ENCODE measurements at places on chromosomes 2 and 18.
A peak's percentile ranks its signal among the peaks of the same experiment; 100 is the strongest.

GRCh38 chr18:39942702-39943101, 2012.3 kb upstream of the PIK3C3 start:
- no peak for DNase-seq

GRCh38 chr2:223949241-223949840, 4.2 kb upstream of the WDFY1 start:
- DNase-seq, result no peak

DNA sequence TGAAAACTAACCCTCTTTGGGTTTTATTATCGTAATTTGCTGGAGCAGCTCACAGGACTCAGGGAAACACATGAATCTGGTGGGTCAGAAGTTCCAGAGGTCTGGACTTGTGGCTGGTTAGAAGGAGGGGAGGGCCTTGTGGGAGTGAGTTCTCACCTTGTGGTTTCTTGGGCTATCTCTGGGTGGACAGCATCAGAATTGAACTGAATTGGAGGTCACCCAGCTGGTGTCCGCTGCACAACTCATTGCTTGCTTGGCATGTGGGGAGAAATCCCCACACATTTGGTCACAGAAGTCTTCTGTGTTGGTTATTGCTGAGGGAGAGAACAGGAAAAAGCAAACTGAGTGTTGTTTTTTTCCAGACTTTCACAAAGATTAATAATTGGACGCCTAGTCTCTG, 27.5 kb downstream of the ZNF892 start:
- no peak for DNase-seq

- peak; percentile 95 for DNase-seq
Observed at GRCh38 chr2:28716265-28716865, 35.3 kb upstream of the PPP1CB start.

DNA sequence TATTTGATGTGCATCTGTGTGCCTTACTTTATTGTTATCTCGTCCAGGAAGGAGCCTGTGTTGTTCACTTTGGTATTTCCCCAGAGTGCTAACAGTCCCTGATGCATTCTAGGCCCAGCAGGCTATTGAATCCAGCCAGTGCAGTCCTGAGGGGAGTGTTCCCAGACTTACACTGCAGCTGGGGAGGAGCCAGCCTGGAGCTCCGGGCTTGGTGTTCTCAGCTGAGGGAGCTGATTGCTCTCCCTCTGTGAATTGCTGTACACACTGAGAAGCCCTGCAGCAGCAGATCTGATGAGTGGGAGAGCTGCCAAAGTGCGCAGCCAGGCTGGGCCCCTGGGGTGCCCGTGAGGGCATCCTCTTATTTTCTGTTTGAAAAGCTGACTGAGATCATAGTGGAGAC, 159.2 kb downstream of the GALNT3 start:
- no peak for DNase-seq

GRCh38 chr2:207279520-207279919, 113.8 kb upstream of the KLF7 start:
- no peak for DNase-seq

GRCh38 chr2:199136242-199136641, 321.5 kb downstream of the SATB2 start:
- DNase-seq, result no peak

DNA sequence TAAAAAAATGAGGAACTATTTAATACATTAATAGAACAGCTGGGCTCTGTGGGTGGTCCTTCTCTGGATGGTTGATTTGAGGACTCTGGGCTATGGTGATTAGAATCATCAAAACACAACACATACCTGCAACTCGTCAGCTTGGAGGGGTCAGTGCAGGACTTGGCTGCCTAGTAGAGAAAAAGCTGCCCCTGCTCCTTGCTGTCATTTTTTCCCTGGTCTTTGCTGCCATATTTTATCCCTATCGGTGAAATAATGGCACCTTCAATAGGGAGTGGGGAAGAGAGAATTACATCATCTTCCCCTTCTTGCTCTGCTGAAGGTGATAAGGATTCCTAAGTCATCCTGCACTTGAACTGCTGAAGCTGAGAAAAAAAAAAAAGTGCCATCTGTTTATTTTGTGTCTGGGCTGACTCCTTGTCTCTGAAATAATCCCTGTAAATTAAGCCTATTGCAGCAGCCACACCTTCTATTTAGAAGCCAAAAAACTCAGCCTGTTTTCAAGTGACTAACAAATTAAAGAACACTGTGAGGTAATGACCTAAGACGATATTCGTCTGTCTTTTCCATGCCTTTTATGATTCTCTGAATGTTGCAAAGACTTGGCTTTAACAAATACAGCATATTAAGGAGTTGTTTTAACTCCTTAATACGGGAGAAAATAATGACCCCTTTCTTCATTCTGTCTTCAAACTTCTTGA, 89.3 kb downstream of the ACVR1 start:
- DNase-seq, result no peak

GRCh38 chr2:220847589-220847988, 724.5 kb downstream of the EPHA4 start:
- no peak for DNase-seq

- DNase-seq, result no peak
Observed at GRCh38 chr2:234487356-234487755, 9.5 kb downstream of the ARL4C start.

- DNase-seq, result no peak
Observed at GRCh38 chr18:78526275-78526674, 453.3 kb upstream of the SALL3 start.

DNA sequence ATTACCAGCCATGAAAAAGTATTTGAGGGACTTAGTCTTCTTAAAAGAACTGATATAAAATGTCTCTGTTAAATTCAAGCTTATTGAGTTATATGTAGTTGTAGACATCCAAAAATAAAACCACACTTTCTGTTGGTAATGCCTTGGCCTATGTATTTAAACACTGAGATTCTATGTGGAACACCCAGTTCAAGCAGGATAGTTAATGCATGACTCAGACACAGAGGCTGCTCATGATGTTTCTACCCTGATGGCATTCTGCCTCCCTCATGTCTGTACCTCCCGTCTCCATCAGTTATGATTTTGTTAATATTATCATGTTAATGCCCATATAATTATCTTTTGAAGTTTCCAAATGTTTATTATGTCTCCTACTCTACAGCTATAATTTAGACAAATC, 164.5 kb downstream of the XIRP2 start:
- DNase-seq, result peak; percentile 30

DNA sequence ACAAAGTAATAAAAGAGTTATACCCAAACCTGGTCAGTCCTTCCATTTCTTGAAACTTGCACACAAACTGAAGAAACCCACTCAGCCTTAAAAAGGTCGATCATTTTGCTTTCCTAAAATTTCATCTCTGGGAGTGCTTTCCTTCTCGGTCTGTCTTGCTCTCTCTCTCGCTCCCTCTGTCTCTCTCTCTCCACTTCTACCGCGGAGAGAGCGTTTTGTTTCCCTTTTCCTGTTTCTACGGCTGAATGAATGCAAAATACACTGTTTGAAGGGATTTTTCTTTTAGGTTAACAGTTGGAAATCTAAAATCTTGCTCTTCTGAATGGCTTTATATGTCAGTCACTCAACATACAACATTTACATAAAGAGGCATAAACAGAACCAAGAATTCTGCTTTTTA, 424.2 kb downstream of the TGIF1 start:
- DNase-seq, result no peak

DNA sequence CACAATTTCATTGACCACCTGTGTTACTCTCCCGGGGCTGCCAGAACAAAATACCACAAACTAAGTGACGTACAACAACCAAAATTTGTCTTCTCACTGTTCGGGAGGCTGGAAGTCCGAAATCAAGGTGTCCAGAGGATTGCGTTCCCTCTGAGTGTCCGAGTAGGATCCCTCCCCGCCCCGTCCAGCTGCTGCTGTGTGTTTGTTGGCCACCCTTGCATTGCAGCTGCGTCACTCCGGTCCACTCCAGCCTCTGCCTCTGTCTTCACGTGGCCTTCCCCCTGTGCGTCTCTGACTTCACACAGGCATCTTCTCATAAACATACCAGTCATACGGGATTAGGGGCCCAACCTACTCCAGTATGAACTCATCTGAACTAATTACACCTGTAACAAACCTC, 251.8 kb upstream of the SMIM21 start:
- no peak for DNase-seq

DNA sequence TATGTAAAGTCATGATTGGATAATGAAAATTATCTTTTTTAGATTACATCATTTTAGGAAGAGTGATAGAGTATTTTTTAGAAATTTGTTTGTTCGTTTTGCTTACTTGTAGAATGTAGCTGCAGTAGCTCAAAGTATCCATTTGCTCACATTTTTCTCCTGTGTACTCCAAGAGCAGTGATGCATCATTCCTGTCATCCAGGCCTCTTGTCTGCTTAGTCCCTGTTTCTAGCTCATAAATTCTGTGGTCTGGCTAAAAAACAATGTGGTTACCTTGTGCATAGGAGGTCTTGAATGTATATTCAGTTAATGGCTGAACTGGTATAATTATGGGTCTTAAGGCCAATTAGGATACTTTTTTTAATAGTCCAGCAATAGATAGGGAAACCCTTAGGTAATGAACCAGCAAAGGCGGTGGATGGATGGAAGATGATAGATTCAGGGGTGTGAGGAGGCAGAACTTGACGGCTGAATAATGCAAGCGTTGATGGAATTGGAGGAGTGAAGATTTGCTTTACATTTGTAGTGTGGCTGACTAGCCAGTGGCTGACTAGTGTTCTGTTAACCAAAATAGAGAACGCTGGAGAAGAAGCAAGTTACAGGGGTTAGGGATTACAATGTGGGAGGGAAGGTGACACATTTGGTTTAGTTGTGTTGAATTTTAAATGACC, 145.0 kb downstream of the ZNF407 start:
- no peak for DNase-seq

GRCh38 chr2:105087273-105087672, 49.4 kb downstream of the MRPS9 start:
- no peak for DNase-seq

- DNase-seq, result peak; percentile 78
Observed at GRCh38 chr2:158753641-158754611, 41.2 kb upstream of the DAPL1 start.

- no peak for DNase-seq
Observed at GRCh38 chr2:114699423-114699944, 257.0 kb downstream of the DPP10 start.

GRCh38 chr2:168466190-168466737, 10.2 kb downstream of the CERS6 start:
- no peak for DNase-seq

Data from trophoblast cell (in vitro differentiated cells and primary cell).